ENCODE measurements at places on chromosomes 7 and 10. TPM values are rescaled to one million over a fixed set of nuclear protein-coding genes. Genes with fewer than 3 reads are reported as not detected.
A peak's percentile ranks its signal among the peaks of the same experiment; 100 is the strongest.

The PALD1 gene
- total RNA-seq: 0.29 TPM

The VSTM2A gene
- total RNA-seq: not detected

The PRTFDC1 gene
- 7.5 TPM for total RNA-seq

The NANOS1 gene
- 0.89 TPM for total RNA-seq

The VGF gene
- total RNA-seq: 5.7 TPM

The DYNC1I1 gene
- total RNA-seq: 0.54 TPM

The SYCE1 gene
- total RNA-seq: not detected

GRCh38 chr10:80168679-80169380 is 36.3 kb downstream of the PLAC9 start:
- peaks cover 17% of the 10 kb centered on the region for H3K4me1 ChIP-seq
- peak; percentile 66 for DNase-seq
- H3K4me3 ChIP-seq: no peak overlapping the region
- H3K27me3 ChIP-seq: no peaks in the 10 kb centered on the region
- peaks cover 83% of the 10 kb centered on the region for H3K36me3 ChIP-seq

- no peak overlapping the region for H3K4me3 ChIP-seq
- DNase-seq: no peak
- no peaks in the 10 kb centered on the region for H3K4me1 ChIP-seq
- no peak overlapping the region for H3K27ac ChIP-seq
Measured at GRCh38 chr10:116133634-116134033, 139.4 kb downstream of the GFRA1 start.

DNA sequence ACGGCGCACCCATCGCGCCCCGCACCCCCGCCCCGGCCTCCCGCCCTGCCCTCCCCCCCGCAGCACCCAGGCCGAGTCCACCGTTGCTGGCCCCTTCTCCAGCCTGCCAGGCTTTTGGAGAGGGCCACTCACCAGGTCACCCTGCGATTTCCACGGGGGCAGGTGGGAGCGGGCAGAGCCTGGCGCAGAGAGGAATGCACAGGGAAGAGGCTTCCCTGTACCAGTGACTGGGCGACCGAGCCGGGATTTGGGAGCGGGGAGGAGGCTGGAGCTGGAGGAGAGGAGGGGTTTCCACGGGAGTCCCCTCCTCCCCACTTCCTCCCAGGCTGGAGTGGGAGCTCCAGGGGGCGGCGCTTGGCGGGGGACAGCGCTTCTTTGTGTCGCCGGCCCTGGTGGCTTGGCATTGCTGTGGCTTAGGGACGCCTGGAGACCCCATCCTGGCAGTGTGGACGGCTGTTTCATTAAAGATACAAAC is 19.3 kb downstream of the TCAF1 start:
- no peak overlapping the region for H3K4me3 ChIP-seq
- DNase-seq: no peak
- 0 out of 3 replicates have a peak, but pooled peaks cover 2% of the 10 kb centered on the region for H3K36me3 ChIP-seq
- H3K27me3 ChIP-seq: no peaks in the 10 kb centered on the region
- H3K27ac ChIP-seq: no peak overlapping the region
- H3K4me1 ChIP-seq: no peaks in the 10 kb centered on the region

DNA sequence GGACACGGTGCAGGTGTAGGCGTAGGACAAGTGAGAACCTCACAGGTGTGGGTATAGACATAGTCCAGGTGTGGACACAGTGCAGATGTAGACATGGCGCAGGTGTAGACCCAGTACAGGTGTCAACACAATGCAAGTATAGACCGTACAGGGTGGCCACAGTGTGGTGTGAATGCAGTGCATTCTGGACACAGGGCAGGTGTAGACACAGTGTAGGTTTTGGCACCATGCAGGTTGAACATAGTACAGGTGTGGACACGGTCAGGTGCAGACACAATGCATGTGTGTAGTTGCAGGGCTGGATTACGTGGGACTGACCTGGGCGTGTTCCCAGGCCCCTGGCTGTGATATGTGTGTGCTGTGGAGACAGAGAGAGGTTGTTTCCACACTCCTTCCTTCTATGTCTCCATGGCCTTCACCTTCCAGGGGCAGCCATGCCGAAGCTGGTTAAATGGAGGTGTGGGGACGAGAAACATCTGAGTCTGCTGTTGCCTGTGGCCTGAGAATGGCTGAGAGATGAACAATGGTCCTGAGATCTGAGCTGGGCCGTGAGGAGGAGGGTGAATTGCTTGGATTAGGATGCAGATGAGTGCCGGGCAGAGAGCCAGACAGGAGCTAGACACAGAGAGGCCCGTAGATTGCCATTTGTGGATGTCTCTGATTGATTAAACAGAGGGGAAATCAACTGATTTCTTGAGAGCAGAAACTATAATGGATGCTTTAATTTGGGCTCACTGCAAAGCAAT is 343.9 kb upstream of the SHH start:
- no peak overlapping the region for H3K4me3 ChIP-seq
- no peak for DNase-seq
- no peak overlapping the region for H3K27ac ChIP-seq
- no peaks in the 10 kb centered on the region for H3K4me1 ChIP-seq
- H3K27me3 ChIP-seq: peaks cover 14% of the 10 kb centered on the region
- H3K36me3 ChIP-seq: no peaks in the 10 kb centered on the region

- no peak overlapping the region for H3K27ac ChIP-seq
- H3K36me3 ChIP-seq: no peaks in the 10 kb centered on the region
- H3K4me1 ChIP-seq: peaks cover 6% of the 10 kb centered on the region
- no peak overlapping the region for H3K4me3 ChIP-seq
- peaks cover 55% of the 10 kb centered on the region for H3K27me3 ChIP-seq
- no peak for DNase-seq
Measured at GRCh38 chr7:98058186-98058585, 48.5 kb upstream of the LMTK2 start.

DNA sequence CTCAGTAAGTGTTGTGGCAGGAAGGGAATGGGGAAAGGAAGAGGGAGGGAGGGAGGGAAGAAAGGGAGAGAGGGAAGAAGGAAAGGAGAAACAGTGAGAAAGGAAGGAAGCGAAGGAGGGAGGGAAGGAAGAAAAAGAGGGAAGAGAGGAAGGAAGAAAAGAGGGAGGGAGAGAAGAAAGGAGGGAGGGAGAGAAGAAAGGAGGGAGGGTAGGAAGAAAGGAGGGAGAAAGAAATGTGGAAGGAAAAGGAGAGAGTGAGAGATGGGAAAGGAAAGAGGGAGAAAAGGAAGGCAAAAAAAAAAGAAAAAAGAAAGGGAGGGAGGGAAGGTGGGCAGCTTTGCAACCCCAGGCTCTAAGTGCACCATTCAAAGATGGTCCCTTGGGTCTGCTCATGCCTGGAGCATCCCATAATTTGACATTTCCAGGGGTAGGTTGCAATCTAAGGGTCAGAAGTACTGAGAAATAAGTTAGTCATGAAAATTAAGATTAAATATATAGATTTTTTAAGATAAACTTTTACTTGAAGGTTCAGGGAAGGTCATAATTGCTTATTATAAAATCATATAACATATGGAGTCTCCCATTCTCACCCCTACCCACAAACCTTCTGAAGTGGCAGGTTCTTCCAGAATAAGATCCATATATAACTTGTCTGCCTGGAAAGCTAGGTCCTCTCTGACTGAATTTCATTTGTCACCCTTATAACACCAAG is 249.2 kb downstream of the PLXNA4 start:
- H3K36me3 ChIP-seq: no peaks in the 10 kb centered on the region
- no peak overlapping the region for H3K27ac ChIP-seq
- no peak overlapping the region for H3K4me3 ChIP-seq
- no peaks in the 10 kb centered on the region for H3K4me1 ChIP-seq

GRCh38 chr10:132192991-132193665 is 6.4 kb downstream of the DPYSL4 start:
- no peaks in the 10 kb centered on the region for H3K27me3 ChIP-seq

GRCh38 chr7:47704936-47705335 is 123.0 kb upstream of the TNS3 start:
- no peaks in the 10 kb centered on the region for H3K36me3 ChIP-seq
- H3K4me1 ChIP-seq: no peaks in the 10 kb centered on the region
- no peak overlapping the region for H3K4me3 ChIP-seq
- H3K27me3 ChIP-seq: peaks cover 1% of the 10 kb centered on the region

DNA sequence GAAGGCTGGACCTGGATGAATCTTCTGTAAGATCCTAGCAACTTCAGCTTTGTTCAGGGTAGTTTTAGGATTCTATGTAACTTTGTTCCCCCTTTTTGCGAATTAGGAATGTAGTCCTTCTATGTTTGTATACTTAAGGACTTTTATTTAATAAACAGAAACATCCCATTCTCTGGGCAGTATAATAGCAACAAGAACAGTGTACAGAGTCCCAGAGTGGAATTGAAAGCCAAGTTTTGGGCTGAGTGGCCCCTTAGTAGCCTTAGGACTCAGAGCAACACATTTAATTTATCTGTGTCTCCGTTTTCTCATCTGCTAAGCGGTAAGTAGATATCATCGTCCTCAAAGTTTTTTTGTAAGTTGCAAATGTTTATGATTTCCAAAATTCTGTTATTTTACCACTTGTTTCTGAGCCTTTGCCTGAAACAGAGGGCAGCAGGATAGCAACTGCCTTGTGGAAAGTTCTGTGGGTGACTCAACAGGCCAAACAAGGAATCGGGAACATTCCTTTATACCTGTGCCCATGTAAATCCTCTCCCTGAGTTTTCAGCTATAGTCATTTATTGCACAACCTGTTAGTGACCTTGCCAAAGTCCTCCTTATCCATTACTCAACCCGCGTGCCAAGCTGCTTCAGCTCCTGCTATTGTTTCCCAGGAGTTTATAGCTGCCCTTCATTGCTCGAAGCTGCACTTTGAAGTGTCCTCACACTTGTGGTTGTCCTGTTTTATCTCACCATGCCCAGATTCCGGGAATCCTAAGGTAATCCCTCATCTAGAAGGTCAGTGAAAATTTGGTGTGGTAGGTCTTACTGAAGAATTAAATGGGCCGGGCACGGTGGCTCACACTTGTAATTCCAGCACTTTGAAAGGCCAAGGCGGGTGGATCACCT is 199.1 kb upstream of the AHR start:
- no peaks in the 10 kb centered on the region for H3K36me3 ChIP-seq
- DNase-seq: no peak
- H3K4me3 ChIP-seq: no peak overlapping the region
- no peaks in the 10 kb centered on the region for H3K27me3 ChIP-seq
- H3K27ac ChIP-seq: no peak overlapping the region
- H3K4me1 ChIP-seq: no peaks in the 10 kb centered on the region

DNA sequence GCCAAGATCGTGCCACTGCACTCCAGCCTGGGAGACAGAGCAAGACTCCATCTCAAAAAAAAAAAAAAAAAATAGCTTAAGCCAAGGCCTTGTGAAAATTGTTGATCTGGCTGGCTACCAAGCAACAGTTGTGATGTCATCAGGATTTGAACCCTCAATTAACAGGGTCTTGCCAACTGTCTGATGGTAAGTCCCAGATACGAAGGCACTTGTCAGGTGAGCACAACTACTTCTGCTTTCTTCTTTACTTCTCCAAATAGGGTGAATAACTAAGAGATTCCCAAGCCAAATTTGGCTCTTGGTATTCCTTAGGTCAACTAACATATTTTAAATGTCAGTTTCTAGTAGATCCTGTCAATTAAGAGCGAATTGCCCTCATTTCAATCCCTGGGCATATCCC is 47.4 kb downstream of the ANKRD61 start:
- H3K27me3 ChIP-seq: no peaks in the 10 kb centered on the region
- no peak overlapping the region for H3K27ac ChIP-seq
- H3K4me3 ChIP-seq: no peak overlapping the region
- DNase-seq: no peak

Measured in K562 (cell line).